ENCODE measurements at places on chromosomes 4 and X.
A peak's percentile ranks its signal among the peaks of the same experiment; 100 is the strongest.

DNA sequence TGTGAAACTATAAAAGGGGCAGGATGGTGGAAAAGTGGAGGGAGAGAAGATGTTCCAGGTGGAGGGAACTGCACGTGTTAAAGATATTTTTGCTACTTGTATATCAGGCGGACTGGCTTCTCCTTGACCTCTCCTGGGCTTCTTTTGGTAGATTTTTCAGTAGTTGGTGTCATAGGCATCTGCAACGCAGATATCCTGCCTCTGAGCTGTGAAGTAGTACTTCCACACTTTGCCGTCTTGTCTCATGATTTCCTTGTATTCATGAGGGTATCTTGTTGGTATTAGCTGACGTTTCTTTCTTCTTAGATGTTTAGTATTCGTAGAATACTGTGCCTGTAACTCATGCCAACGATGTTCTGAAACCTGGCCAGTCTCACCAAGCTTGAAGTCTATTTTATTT lies 81.0 kb downstream of the WWC2 start:
- DNase-seq, result no peak

- DNase-seq, result no peak
Observed at GRCh38 chr4:185713731-185714130, 98.3 kb downstream of the SORBS2 start.

- no peak for DNase-seq
Observed at GRCh38 chrX:11528623-11529022, 137.1 kb downstream of the ARHGAP6 start.

GRCh38 chr4:7285244-7286094 lies 93.1 kb downstream of the SORCS2 start:
- no peak for DNase-seq

GRCh38 chr4:149465955-149466354 lies 349.7 kb downstream of the IQCM start:
- DNase-seq, result peak; percentile 19

DNA sequence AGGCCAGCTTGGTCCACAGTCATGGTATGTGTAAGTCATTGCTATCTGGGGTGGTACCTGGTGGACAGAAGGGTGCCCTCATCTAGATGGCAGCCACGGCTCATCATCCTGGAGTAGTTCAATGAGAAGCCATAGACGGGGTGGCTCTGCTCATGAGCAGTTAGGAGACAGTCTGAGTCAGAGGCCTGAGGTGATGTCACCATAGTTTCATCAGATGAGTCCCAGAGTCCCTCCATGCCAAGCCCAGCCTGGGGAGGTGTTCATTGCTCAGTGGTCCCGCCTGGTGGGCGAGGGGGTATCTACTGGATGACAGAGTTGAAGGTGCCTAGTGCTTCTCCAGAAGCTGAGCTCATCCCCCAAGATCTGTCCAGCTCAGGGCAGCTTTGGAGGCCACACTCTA lies 49.8 kb downstream of the DLG3 start:
- no peak for DNase-seq

DNA sequence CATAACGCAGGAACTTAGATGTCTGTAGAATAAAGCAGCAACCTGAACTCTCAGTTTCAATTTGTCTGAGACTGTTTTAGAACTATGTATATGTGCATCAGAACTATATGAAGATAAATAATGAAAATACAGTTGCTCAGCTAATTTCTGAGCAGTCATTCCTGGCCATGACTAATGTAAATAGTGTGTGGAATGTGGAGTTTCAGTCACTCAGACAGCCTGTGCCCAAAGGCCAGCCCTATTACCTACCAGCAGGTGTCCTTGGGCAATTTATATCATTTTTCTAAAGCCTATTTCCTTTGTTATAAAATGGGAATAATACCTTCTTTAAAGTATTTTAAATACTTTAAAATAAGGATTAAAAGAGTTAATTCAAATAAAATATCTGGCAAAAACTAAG lies 56.0 kb upstream of the RELL1 start:
- DNase-seq, result no peak

DNA sequence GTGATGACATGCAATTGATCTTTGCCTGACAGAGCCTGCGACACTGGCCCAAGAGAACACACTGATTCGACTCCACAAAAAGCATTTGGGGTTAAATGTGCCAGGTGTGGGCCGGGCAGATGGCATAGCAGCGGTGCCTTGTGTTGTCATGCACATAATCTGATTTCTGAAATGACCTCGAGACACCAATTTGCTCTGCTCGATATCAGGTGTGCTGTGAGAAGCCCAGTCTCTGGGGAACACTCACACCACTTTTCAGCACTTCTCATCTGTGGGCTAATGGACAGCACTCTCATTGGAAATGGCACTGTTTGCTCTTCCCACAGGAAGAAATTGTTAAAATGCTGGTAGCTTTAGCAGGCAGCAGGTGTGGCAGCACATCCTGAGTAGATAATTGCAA lies 738.3 kb upstream of the TENM3 start:
- no peak for DNase-seq

- no peak for DNase-seq
Observed at GRCh38 chrX:150983521-150984168, 510 bp downstream of the HMGB3 start.

DNA sequence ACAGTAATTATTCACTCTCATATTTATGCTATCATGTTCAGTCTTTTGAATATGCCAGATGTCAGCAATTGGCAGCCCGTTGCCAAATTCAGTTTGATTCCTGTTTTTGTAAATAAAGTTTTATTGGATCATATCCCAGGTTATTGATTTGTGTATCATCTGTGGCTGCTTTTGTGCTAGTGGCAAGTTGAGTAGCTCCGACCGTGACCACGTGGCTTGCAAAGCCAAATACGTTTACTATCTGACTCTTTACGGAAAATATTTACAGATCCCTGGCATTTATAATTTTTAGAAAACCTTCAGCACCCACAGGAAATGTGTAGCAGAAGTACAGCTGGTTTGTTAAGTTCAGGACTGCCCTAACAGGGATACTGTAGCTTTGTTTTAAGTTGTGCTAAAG lies 67.4 kb downstream of the VCX2 start:
- no peak for DNase-seq

- no peak for DNase-seq
Observed at GRCh38 chrX:42930951-42931350, 153.0 kb upstream of the PPP1R2C start.

GRCh38 chr4:169225812-169226211 lies 44.9 kb downstream of the SH3RF1 start:
- no peak for DNase-seq

- no peak for DNase-seq
Observed at GRCh38 chrX:44816367-44816766, 27.5 kb upstream of the DUSP21 start.

- DNase-seq, result no peak
Observed at GRCh38 chr4:130591091-130591490, 1495.1 kb downstream of the C4orf33 start.

Measured in non-pigmented ciliary epithelial cell (primary cell).